Dermis microvascular lymphatic vessel endothelial cell (primary cell): ENCODE measurements at places on chromosomes 16 and 17.

GRCh38 chr17:77778636-77779489 is 179.6 kb upstream of the TNRC6C start:
- DNase-seq: no peak

DNA sequence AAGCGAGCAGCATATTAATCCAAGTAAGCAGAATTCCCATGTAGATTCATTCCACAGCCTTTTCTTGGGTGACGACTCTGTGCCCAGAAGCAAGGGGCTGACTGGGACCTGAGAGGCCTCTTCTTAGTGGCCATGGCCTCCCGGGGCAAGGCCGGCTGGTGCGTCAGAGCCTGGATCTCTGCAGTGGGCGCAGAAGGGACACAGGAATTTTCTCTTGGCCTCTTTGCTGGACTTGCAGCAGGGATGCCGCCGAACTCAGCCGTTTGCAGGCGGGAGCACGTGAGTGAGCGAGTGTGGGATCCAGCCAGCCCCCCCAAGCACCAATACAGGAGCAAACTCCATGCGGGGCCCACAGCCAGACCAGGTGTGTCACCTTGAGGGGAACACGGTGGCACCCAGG is 151.8 kb downstream of the RPTOR start:
- no peak for DNase-seq

DNA sequence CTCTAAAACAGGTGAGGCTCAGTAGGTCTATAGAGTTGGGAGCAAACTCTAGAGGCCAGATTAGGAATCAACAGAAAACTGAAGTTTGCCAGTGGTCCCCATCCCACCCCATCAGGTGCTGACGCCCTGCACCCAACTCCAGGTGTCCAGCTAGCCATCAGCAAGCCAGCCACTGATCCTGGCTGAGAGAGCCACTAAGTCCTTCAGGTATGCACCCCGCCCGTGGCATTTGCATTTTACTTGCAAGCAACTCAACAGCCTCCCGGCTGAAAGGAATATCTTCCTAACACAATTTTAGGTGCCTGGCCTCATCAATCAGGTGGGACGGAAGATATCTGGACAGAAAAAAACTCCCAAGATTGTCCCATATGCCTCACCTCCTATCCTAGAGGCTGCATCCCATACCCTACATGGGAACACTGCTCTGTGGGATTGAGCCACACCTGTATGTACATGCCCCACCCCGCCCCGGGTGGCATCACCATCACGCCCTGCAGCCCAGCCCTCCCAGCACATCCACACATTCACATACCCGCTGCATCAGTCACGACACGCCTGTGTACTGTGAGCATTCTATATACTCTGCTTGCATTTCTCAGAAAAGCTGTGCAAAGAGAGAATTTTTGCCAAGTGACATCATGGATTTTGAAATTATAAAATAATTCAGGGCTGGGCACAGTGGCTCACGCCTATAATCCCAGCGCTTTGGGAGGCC is 8.3 kb downstream of the OTOP3 start:
- no peak for DNase-seq

- DNase-seq: peak; percentile 87
These were observed at the start of gene NXN for GRCh38 chr17:979539-980405. NXN (minus strand) TSS chr17:979776.

GRCh38 chr16:86067516-86067915 is 168.6 kb downstream of the IRF8 start:
- no peak for DNase-seq

DNA sequence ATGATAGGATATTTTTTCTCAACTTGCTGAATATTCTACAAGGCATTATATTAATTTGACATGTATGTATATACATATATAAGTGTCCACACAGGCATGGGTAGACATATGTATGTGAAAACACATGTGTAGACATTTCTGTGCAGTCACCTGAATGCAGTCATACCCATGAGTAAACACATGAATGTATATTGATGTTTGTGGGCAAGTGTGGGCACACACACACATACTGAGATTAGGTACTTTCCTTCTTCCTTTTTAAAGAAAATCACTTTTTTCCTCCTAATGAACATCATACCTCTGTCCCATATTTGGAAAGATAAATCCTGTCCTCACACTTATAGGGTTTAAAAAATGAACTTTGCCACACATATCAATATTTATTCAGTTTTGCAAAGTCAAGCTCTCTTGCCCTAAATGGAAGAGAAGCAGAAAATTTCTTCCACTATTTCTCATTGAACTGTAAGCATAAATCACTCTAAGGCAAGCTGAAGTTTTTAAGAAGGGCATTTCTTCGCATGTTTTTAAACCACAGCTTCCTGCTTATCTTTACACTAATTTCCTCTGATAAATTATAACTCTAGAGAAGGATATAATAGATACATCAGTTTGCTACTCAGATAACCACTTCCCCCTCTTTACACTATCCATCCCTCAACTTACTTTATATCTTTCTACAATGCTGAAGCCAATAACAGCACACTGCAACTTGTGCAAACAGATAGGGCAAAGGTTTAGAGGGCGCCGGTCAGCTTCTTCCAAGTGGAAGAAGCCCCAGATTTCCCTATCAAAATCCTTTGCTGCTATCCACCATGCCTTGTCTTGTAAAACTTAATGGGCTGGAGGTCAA is 49.6 kb upstream of the LRRC37A3 start:
- DNase-seq: no peak

- DNase-seq: no peak
These were observed 910 bp downstream of the ITGAL start for GRCh38 chr16:30473231-30474073.

DNA sequence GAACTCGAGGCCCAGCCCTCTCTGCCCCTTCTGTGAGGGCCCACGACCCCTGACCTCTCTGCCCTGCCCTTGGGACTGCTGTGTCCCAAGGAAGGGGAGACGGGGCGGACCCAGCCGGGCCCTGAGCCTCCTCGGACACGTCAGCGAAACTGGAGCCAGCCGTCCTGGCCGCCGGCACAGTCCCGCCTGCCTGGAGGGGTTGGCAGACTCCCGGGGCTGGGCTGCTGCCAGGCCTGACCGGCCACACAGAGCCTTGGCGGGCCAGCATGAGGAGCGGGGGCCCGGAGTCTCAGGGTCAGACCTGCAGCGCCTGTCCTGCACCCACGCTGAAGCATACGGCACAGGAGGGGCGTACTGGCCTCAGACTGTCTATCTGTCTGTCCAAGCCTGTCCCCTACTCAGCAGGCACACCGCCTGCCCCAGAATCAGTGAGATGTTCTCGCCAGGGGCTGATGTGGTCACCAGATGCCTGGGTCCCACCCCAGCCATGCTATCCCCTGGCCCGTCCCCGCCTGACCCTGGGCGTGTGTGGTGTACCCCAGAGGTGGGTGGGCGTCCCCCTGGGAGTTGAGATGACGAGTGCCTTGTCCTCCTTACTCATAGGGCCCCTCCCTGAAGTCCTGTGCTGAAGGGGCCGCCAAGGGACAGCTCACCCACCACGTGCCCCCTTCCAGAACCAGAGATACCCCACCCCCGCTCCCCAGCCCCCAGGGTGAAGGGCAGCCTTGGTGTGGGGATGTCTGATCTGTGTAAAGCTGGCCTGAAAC is 4.7 kb downstream of the VASN start:
- no peak for DNase-seq

GRCh38 chr17:78826836-78827509 is 13.6 kb downstream of the USP36 start:
- DNase-seq: no peak

- no peak for DNase-seq
These were observed 28.7 kb downstream of the ARHGAP27 start for GRCh38 chr17:45403906-45404490.

GRCh38 chr16:25317732-25318316 is 60.2 kb upstream of the ZKSCAN2 start:
- DNase-seq: no peak
